AG08396 (cell line): ENCODE measurements at places on chromosomes 4 and X.
A peak's percentile ranks its signal among the peaks of the same experiment; 100 is the strongest.

- DNase-seq = no peak
Observed at GRCh38 chrX:44816367-44816766, 27.5 kb upstream of the DUSP21 start.

- DNase-seq = no peak
Observed at GRCh38 chr4:118586357-118586790, 98.8 kb upstream of the METTL14 start.

GRCh38 chrX:130593911-130594310 is 192.1 kb downstream of the RBMX2 start:
- DNase-seq = no peak

DNA sequence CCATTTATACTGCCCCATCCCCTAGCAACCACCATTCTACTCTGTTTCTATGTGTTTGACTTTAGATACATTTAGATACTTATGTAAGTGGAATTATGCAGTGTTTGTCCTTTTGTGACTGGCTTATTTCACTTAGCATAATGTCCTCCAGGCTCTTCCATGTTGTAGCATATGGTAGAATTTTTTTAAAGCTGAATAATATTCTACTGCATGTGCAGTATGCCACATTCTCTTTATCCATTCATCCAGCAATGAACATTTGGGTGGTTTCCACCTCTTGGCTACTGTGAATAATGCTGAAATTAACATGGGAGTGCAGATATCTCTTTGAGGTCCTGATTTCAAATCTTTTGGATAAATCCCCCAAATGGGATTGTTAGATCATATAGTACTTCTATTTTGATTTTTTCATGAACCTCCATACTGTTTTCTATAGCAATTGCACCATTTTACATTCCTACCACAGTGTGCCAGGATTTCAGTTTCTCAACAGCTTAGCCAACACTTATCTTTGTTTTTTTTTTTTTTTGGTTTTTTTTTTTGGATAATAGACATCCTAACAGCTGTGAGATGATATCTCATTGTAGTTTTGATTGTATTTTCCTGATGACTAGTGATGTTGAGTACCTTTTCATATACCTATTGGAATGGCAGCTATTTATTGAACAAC is 105.9 kb upstream of the LNX1 start:
- DNase-seq = no peak

- DNase-seq = no peak
Observed at GRCh38 chrX:46715530-46715929, 43.4 kb downstream of the SLC9A7 start.

DNA sequence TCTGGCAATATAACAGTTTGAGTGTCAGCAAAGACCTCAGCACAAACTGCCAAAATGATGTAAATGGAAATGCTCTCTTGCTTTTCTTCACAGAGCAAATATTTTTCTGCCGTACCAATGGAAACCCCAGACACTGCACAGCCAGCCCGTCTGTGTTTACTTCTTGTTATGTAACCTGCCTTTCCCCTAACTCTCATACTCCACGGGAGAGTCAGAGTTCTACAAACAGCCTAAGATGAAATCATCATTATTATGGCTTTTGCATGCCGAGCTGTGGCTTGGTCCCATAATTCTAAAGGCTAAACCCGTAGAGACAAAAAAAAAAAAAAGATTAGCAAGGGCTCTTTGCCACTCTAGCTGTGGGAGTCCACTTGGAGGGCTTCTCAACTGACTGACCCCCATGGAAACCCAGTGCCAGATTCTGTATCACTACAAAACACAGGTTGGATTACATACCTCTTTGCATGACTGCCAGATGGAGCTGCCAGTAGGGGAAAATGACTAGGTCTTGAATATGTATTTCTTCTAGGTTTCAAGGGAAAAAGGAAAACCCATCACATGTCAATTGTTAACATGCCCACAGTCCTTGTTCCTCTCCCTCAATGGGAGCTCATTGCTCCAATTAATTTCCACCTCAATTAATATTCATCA is 197.2 kb upstream of the CNKSR2 start:
- no peak for DNase-seq

GRCh38 chrX:153441981-153442380 is 3.9 kb downstream of the TREX2 start:
- DNase-seq = no peak

- no peak for DNase-seq
Observed at GRCh38 chr4:124863040-124863545, 150.6 kb upstream of the ANKRD50 start.

- DNase-seq = no peak
Observed at GRCh38 chrX:114581528-114582263, 2.2 kb upstream of the HTR2C start.

- DNase-seq = peak; percentile 43
Observed at GRCh38 chrX:154815274-154815818, 10.1 kb upstream of the MPP1 start.

- peak; percentile 34 for DNase-seq
Observed at GRCh38 chrX:103063191-103063845, 653 bp downstream of the BEX1 start.

DNA sequence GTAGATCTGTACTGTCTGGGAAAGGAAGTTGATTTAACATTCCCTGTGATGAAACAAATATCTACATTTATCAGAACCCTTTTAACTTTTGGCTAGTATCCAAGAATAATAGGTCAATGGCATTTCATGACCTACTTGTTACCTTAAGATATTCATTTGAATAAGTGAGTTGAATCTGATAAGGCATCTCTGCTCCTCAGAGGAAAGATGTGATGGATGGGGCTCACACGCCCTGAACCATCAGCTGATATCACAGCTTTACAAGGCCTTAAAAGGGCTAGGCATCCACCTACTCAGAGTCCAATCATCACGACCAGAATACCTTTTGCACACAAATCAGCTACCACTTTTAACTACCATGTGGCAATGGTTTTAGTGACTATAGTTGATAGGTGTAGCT is 90.2 kb upstream of the PDLIM3 start:
- no peak for DNase-seq

GRCh38 chrX:11421805-11422524 is 128.8 kb downstream of the AMELX start:
- DNase-seq = no peak

DNA sequence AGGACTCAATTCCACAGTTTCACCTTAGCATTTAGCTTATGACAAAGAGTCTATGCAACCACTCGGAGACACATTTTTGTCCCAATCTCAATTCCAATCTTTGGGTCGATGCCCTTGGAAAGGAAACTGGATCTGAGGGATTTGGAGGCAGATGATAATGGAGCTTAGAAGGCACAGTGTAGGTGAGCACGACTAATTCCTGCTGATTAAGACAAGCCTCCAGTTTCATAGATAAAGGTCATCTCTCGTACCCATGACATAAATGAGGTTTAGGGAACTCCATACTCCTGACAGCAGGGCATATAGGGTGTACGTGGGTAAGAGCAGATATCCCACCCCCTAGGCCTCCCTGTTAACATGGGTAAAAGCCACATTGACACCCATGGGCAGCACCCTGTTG is 24.4 kb upstream of the ZNF718 start:
- DNase-seq = no peak

DNA sequence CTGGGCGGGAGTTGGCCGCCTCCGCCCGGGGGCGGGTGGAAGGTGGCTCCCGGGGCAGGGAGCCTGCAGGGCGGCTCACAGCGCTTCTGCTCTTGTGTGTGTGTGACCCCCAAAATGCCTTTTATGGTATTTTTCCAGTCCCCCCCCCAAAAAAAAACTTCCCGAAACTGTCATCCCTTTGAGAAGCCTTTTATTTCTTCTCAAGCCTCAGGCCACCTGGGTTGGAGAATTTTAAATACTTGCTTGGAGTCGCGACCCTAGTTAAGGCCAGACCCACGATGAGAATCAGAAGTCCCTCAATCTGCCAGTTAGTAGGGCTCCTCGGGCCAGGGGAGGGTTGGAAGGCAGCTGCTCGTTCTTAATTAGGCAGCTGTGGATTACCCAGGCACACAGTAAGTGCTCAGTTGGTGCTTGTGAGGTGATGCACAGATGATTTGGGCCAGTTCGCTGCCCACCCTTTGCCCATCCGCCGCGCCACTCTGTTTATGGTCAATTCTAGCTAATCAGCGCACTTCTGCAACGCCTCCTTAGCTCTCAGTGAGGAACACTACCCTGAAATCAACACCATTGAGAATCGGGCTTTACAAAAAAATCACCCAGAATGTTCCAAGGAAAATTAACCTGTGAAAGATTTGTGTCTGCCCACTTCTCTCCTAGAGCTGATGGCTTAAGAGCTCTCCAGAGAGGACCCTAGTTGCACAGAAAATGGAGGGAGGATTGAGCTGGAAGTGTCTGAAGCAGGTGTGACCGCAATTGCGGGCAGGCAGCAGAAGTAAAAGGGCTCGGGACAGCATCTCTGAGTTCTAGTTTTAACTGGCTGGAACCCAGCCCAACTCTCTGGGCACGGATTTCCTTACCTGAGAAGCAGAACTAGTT is 648 bp upstream of the SCD5 start:
- no peak for DNase-seq

- peak; percentile 35 for DNase-seq
Observed at GRCh38 chr4:186201535-186202230, 10.3 kb downstream of the CYP4V2 start.

DNA sequence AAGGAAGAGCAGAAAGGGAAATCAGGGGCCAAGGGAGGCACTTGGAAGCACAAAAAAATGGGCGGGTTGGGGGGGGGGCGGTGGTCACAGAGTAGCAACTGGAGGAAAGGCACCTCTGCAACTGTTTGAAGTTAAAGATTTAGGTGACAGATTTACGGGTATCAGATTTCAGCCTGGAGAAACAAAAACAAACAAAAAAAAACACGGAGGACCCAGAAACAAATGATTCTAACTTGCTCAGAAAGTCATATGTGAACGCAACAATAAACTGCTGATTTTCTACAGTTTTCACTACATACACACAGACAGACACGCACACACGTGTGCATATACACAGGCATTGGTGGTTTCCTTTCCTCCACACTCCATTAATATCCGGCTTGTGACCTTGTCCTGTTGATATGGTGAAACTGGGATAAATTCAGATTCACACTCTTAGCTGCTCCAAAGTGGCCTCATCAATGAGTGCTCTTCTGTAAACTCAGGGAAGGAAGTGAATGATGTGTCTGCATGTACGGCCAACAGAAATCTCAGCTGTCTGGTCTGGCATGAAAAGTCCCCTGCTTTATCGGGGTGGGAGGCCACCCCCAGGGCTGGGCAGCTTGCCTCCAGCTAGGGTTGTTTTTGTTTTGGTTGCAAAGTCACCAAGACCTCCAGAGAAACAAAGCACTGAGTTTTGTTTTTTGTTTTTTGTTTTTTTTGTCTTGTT is 54.3 kb downstream of the CHST7 start:
- no peak for DNase-seq

- no peak for DNase-seq
Observed at GRCh38 chrX:124592744-124593143, 246.4 kb downstream of the SH2D1A start.
